ENCODE measurements at places on chromosomes 12 and 14.

DNA sequence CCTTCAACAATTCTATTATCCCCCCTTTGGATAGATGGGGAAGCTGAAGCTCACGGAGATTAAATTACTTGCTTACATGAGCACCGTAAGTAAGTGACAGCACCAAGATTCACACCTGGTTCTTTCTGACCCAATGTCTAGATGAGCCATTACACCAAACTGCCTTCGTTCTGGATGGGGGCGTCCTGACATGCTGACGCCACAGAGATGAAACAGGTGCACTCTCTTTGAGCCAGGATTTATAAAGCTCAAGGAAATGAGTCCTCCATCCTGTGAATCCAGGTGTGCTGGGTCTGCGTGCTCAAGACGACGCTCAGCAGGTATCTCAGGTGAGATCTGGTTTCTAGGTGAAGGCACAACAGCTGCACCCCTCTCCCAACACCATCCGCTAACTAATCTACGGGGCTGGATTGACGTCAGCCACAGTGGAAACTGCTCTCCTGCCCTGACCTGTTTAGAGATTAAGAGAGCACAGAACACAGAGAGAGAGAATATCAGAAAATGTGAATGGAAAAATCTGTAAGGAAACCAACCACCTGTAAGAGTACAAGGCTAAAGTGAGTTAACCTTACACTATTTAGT is 61.6 kb downstream of the KSR2 start:
- DNase-seq, result no peak

GRCh38 chr12:116918464-116918863 is 7.7 kb downstream of the FBXW8 start:
- DNase-seq, result no peak

- DNase-seq, result no peak
Observed at GRCh38 chr12:109928058-109928656, 28.1 kb downstream of the TCHP start.

GRCh38 chr14:58200846-58201245 is 897 bp downstream of the ACTR10 start:
- no peak for DNase-seq

DNA sequence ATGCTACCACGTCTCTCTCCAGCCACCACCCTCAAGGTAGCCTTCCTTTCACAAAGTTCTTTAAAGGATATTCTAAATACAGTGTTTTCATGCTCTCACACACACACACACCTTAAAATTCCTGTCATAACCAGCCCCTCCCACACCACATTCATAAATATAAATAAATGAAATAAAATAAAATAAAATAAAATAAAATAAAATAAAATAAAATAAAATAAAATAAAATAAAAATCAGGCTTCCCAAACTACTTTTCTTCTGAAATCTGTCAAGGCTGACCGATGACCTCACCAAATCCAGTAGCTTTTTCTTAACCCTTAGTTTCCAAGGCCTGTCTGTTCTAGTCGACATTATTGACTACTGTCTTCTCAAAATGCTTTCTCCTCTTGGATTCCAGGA is 378.4 kb downstream of the SEC23A start:
- DNase-seq, result no peak

- DNase-seq, result no peak
Observed at GRCh38 chr14:67784244-67784823, 32.1 kb downstream of the ZFYVE26 start.

GRCh38 chr12:32761716-32762115 is 6.0 kb upstream of the YARS2 start:
- DNase-seq, result no peak

- no peak for DNase-seq
Observed at GRCh38 chr14:61940666-61941420, 178.6 kb downstream of the SNAPC1 start.

- DNase-seq, result no peak
Observed at GRCh38 chr14:103537175-103537990, 8.4 kb downstream of the TRMT61A start.

DNA sequence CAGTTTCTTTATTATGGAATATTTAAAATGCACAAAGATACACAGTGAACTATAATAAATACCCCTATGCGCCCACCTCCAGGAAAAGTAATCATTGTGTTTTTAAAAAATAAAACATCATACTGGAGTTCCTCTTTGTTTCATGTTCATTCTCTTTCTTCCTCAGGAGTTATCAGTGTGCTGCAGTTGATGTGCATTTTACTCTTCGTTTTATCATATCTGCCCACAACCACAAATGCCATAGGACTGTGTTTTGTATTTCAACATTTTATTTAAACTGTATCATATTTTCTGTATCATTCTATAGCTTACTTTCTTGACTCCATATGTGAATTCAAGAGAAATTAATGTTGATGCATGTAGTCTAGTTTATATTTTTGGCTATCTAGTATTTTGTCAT is 53.9 kb downstream of the TSHR start:
- no peak for DNase-seq

DNA sequence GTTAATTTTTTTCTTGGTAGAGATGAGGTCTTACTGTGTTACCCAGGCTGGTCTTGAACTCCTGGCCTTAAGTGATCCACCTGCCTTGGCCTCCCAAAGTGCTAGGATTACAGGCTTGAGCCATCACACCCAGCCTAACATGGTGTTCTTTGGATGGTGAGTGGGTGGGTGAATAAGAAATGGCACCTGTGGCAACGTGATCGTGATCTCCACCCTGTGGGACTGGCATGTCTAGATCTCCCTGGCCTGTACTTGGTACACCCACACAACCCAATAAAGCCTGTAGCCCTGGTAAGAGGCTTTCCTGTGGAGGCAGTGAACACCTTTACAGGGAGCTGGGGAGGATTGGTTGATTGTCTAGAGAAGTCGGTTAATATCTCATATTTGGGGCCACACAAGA is 25.2 kb downstream of the SYNE2 start:
- no peak for DNase-seq

- DNase-seq, result no peak
Observed at GRCh38 chr12:45304514-45305178, 88.8 kb downstream of the ANO6 start.

- no peak for DNase-seq
Observed at GRCh38 chr14:95489214-95490137, 27.0 kb downstream of the SYNE3 start.

- no peak for DNase-seq
Observed at GRCh38 chr12:108633534-108634248, at the start of gene SELPLG. SELPLG (minus strand) TSS chr12:108633894; CDS start chr12:108624307, 9,587 bp downstream.

DNA sequence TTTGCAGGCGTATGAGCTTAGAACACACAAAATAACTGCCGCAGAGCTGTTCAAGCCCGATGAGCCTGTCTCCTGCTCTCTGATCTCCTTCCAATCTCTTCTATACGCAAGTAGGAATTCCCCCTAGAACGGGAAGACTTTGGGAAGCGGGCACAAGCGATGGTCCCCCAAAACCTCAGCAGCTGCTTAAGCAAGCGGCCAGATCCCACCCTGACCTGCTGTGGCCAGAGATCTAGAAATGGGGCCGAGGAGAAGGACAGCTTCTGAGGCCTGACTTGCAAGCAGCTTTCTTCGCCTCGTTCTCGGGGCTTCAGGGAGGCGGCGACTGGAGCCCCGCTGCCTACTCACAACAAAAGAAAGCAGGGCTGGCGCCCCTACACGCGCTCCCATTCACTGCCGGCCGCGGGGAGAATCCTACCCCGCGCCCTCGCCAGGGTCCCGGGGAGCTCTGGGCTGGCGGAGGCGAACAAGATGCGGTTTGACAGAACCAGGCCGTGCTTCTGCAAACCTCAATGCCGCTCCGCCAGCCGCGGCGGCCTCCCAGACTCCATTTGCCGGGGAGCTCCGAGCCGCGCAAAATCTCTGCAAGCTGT is 922 bp downstream of the TBX5 start:
- DNase-seq, result no peak

DNA sequence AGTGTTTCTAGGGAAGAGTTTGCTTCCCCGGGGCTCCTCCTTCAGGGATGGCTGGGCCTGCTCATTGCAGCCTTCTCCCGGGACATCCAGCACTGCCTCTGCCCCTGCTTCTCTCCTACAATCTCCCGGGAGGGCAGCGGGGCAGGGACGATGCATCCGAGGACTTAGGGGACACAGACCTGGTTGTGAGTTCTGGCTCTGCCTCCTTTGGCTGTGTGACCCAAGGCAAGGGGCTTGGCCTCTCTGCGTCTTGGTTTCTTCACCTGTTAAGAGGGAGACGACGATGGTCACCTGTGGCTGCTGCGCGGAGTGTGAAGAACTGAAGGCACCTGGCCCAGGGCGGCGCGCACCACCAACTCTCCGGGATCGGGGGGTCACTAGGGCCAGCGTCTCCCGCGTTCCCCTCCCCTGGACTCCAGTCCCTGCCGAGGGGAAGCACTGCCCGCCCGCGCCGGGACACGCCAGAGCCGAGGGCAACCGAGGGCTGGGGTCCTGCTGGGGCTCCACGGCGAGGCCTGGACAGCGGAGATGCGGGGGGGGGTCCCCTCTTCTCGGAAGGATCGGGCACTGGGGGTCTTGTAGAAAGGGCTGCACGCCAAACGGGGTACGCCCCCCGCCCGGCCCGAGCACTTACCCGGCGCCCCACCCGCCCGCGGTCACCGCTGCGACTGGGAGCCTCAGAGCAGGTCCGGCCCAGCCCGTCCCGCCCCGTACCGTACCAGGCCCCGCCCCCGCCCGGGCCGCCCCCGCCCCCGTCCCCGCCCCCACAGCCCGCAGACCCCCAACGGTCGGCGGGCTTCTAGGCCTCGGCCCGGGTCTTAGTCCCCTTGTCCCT is at the start of gene HVCN1:
HVCN1 (minus strand) TSS at position 670 of the 835 bp plus-strand sequence. CDS start 5,870 bp downstream, outside the sequence.
- DNase-seq, result no peak

DNA sequence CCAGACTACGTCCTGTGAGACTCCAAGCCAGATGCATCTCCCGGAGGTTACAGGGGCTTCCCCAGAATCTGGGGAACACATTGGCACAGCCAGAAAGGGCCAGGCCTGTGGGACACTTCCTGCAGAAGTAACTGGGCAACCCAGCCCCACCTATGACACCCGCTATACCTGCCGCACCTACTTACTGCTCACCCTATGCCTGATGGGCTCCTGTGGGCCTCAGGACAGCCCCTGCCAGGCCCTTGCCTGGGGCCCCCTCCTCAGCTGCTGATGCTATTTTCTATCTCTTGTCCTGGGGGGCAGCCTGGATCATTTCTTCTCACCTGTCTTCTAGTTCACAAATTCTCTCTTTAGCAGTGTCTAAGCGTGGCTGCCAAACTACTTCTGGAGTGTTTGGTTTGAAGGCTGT is 28.7 kb downstream of the JAG2 start:
- DNase-seq, result no peak

DNA sequence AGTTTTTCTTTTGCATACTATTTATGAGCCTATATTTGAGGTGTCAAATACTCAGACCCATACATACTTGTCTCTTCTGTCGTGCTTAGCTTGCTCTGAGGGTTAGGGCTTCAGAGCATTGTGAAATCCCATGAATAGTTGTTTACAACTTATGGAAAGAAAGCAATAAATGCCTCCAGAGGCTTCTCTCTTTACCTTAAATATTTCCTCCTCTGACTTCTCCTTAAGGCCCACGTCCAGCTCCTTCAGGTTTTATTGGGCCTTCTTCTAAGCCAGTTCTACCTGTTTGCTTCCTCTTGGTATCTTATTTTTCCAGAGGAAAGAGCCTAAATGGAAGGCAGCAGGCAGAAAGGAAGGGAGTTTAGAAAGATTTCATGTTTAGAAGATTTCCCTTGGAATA is 218.6 kb downstream of the SPTSSA start:
- DNase-seq, result no peak

- peak; percentile 3 for DNase-seq
Observed at GRCh38 chr12:88057994-88058718, 29.0 kb upstream of the C12orf50 start.

GRCh38 chr14:68680541-68681051 is 112.3 kb downstream of the ZFP36L1 start:
- no peak for DNase-seq

GRCh38 chr12:26331960-26332359 is 136.6 kb downstream of the SSPN start:
- no peak for DNase-seq

- no peak for DNase-seq
Observed at GRCh38 chr14:51730098-51730497, 78.4 kb downstream of the FRMD6 start.

- DNase-seq, result no peak
Observed at GRCh38 chr12:85633491-85633890, 202.7 kb downstream of the RASSF9 start.

GRCh38 chr12:131883521-131883900 is 10.9 kb upstream of the ULK1 start:
- DNase-seq, result no peak

DNA sequence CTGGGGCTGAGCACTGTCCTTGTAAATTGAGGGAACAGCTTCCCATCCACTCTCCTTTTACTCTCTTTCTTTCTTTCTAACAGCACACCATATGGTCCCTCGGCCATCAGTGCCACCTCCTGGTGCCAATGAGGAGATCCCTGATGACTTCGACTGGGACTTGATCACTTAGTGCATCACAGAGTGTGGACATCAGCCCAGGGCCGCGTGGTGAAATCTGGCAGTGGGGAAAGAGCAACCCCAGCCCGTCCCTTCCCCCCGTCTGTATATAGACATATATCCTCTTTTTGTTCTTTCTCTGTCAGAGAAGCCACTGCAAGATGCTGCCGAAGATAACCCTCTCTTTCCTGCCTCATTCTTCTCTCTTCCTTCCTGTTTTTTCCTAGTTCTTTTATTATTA is 13.5 kb downstream of the C3AR1 start:
- no peak for DNase-seq

DNA sequence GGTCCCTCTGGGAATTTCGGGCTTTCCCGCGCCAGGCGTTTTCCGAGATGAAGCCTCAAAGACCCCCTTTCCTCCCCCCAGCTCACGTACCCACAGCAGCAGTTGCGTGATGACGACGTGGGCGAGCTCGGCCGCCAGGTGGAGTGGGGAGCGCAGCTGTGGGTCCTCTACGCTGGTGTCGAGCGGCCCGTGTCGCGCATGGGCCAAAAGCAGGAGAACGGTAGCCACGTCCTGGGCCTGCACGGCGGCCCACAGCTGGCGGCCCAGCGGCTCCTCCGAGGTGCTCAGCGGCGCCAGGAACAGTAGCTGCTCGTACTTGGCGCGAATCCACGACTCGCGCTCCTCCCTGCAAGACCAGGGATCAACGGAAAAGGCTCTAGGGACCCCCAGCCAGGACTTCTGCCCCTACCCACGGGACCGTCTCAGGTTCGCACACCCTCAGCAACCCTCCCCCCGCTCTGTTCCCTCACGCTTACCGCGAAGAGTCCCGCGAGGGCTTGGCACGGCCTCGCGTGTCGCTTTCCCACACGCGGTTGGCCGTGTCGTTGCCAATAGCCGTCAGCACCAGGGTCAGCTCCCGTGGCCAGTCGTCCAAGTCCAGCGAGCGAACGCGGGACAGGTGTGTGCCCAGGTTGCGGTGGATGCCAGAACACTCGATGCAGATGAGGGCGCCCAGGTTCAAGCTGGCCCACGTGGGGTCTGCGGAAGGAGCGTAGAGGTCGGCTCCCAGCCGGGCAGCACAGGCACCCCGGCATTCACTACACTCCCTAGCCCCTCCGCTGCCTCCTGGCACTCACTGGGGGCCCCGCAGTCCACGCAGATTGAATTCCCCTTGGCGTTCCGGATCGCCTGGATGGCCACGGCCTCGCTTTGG is 11.4 kb downstream of the AGAP2 start:
- no peak for DNase-seq

- peak; percentile 71 for DNase-seq
Observed at GRCh38 chr14:102805371-102805891, 28.2 kb downstream of the TRAF3 start.

GRCh38 chr12:78760906-78761305 is 103.7 kb upstream of the SYT1 start:
- no peak for DNase-seq

- DNase-seq, result peak; percentile 29
Observed at GRCh38 chr12:62260733-62261683, 804 bp downstream of the USP15 start.

- peak; percentile 85 for DNase-seq
Observed at GRCh38 chr12:54398995-54399793, 14.7 kb upstream of the ZNF385A start.

GRCh38 chr14:104136472-104137296 is 1.7 kb upstream of the KIF26A start:
- DNase-seq, result no peak
